Naive thymus-derived CD4-positive, alpha-beta T cell (primary cell): ENCODE measurements at places on chromosomes 4 and X. TPM values are rescaled to one million over a fixed set of nuclear protein-coding genes. Genes with fewer than 3 reads are reported as not detected.

DNA sequence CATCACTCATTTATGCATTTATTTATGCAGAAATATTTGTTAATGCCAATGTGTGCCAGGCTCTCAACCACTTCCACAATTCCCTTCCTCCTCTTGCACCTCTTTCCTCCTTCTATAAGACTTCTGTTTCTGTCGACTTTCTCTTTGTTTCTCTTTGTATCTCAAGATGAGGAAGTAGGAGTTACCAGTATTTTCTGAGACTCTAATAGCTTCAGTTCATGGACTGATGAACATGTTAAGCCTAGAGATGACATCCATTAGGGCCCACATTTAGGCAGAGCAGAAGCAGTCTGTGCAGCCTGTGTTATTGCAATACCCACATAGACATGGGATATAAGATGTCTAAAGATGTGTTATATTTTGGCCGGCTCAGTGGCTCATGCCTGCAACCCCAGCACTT, 241.8 kb upstream of the SMIM31 start:
- DNase-seq = no peak

DNA sequence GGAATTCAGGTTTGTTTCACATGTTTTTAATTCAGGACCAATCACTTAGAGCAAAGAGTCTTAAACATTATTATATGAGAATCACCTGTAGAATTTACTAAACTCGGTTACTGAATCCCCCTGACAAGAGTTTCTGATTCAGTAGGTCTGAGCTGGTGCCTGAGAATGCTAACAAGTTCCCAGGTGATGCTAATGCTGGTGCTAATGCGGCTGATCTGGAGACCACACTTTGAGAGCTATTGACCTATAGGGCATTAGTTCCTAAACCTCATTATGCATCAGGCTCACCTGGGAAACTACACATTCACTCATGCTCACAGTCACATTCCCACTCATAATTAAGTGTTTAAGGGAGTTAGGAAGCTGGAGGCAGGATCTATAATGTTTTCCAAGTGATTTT, 36.1 kb upstream of the NUDT6 start:
- no peak for DNase-seq

- no peak for DNase-seq
Measured at GRCh38 chr4:187171706-187172339, 448.2 kb upstream of the FAT1 start.

DNA sequence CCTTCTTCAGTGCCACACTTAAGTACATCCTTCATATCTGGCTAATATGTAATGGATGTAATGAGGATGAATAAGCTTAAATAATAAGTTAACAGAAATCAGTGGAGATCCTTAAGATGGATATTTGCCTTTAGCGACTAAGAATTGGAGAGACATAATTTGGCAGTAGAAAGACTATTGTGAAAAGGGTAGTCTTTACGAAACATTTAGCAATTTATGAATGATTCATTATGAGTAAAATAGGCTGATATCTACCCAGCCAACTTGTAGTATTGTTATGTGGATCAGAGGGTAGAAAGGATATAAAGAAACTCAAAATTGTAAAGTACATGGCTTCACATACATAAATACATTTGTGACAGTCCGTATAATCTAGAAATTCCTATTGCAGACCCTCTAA, 2371.8 kb downstream of the PCDH7 start:
- no peak for DNase-seq

Gene PROM1
- not detected for total RNA-seq
